Cortex of kidney (tissue), 1 donor: ENCODE measurements at places on chromosomes 11 and 22.

DNA sequence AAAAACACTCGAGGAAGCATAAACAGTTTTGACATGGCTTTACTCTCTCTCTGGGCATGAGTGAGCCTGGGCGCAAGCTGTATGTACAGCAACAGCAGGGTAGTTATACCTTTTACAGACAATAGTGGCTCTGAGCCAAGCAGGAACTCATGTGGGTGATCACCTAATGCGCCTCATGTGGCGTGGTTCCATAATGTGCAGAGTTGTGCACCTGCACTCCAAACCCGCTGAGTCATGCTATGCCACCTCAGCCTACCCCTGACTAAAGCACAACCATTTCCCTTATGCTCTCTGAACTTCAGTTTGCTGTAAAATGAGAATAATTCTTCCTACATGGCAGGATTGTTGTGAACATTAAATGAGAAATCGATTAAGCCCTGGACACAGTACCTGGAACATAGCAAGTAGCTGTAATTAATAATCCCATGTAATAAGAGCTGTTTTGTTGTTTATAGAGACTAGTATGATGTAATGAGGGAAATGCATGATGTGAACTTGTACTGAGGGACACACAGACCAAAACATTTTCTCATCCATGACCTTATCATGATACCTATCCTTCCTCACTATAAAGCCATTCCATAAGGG, 71.6 kb downstream of the CCDC34 start:
- DNase-seq: no peak

DNA sequence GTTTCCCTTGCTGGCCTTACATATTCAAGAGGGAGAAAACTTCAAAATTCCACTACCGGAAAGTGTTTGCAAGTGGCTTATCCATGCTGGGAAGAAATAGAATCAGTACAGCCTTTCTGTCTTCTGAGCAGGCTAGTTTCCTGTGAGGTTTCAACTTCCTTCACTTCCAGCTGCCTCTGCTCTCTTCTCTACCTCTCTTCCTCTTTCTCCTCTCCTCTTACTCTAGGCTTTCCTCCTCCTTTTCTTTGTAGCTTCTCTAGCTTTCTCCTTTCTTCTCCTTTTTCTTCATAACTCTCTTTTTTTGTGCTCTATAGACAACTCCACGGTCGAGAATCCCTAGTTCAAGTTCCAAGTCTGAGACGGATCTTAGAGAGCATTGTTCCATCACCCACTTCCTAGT, 421.8 kb downstream of the ETS1 start:
- no peak for DNase-seq

GRCh38 chr11:19955660-19956059, 204.6 kb downstream of the DBX1 start:
- no peak for DNase-seq

- no peak for DNase-seq
These were observed 5.5 kb downstream of the LRRC74B start for GRCh38 chr22:21051145-21051830.

GRCh38 chr11:1927848-1928469, 8.5 kb downstream of the TNNT3 start:
- no peak for DNase-seq

- DNase-seq: no peak
These were observed 48.8 kb downstream of the ABTB2 start for GRCh38 chr11:34308913-34309585.

- DNase-seq: no peak
These were observed 63.3 kb downstream of the DGCR2 start for GRCh38 chr22:19058713-19059451.

DNA sequence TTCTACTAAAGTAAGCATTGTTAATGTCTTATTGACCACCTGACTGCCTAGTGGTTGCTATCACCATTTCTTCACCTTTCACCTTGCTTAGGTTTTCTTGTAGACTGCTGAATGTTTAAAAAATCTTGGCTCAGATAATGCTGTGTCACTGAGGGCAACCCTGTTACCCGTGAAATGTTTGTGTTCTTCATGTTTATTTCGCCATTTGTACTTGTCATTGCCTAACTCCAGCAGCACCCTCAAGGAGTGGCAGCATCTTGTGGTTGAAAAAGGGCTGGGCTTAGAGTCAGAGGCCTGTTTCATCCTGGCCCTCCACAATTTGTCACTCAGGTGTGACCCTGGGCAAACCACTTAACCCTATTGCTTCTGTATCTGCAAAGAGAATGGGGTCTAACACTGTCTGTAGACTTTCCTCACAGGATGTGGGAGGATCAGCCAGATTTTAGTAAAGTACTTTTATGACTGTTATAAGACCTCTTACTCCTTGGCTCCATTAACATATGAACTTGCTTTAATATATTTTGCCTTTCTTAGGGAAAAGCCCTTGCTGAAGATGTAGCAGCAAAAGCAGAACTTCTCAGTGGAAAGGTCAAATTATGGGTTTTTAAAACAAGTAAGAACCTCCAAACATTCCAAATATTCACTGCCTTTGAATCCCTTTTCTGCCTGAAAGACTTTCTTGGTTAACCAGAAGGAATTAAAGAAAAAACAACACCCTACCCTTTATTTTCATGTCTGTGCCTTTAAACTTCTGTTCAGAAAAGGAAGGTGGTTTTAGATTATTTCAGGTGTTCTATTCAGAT, 154.5 kb upstream of the C11orf87 start:
- DNase-seq: no peak
